ENCODE measurements at places on chromosomes 6 and 20.

DNA sequence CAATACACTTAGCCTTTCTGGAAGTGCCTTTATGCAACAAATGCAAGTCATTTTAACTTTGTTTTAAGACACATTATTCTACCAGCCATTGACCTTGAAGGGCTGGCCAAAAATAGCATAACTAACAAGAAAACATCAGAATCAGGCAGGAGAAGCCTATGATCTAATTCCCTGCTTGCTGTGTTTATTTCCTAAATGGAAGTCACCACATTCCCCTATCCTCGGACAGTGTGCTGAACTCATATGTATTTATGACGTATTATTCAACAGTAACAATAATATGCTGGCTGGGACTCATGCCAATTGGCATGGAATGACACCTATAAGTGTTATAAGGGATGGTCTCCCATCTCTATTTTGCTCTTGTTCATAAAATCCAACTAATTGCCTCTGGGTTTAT is 140.7 kb downstream of the MAP3K7 start:
- peak; percentile 50 for DNase-seq

DNA sequence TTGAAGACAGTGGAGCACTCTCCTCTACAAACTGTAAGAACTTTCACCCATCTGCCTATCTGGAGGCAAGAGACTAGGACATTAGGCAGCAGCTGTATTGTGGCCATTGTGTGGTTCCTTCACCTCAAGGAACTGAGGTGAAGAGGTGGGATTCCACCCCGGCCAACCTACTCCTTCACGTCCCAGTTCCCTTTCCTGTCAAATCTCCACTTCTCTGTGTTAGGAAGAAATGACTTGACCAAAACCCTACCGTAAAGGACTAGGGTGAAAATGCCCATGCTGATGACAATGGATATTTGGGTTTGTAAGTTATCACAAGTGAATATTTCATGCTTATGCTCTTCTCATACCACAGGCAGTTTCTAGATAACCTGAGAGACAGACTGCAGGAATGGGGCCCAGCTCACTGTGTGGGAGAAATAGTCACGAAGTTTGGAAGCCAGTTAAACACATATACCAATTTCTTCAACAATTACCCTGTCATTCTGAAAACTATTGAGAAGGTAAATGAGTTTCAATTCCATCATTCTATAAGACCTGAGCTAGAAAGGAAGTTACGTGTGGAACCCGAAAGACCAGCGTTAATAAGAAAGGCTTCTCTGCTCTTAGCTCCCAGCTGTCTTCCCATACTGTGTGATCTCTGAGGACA is 86.6 kb downstream of the ECT2L start:
- DNase-seq, result no peak

DNA sequence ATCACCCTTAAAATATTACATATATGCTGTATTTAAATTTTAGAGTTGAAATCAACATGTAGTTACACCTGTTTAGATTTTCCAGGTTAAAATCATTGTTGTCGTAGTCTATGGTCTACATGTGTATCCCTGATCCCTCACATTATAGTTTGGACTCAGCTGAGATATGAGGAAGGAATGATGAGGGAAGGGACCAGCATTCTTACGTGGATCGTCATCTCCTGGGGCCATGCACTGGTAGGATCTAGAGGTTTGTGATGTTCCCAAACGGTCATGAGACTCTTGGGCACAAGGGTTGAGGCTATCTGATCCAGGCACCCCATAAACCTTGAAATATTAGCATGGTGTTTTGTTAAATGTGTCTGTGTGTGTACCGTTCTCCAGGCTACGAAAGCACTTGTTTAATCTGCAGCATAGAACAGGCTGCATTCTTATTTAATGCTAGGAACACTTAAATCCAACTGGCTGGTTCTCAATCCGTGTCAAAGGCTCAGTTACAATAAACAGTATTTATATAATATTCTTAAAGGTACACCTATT is 55.4 kb downstream of the IPCEF1 start:
- DNase-seq, result no peak

GRCh38 chr6:35370124-35370741 is 27.9 kb downstream of the PPARD start:
- peak; percentile 94 for DNase-seq

DNA sequence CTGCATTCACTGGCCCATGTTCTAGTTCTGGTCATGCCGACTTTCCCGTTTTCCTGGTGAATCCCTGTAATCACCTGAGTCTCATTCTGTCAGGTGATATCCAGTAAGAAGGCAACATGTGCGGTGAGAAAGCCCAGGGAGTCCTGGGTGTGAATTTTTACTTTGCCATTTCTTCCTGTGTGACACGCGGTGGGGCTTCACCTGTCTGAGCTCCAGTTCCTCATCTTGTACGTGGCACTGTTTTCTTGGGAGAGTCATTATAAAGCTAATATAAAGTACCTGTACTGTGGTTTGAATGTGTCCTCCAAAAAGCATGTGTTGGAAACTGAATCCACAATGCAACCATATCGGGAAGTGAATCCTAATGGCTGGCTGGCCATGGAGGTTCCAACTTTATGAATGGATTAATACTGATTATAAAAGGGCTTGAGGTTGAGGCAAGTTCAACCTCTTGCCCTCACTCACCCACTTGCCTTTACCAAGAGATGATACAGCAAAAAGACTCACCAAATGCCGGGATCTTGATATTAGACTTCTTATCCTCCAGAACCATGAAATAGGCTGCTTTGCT is 5.1 kb downstream of the HLA-E start:
- no peak for DNase-seq

GRCh38 chr6:16432075-16433032 is 194.0 kb downstream of the GMPR start:
- DNase-seq, result peak; percentile 12

DNA sequence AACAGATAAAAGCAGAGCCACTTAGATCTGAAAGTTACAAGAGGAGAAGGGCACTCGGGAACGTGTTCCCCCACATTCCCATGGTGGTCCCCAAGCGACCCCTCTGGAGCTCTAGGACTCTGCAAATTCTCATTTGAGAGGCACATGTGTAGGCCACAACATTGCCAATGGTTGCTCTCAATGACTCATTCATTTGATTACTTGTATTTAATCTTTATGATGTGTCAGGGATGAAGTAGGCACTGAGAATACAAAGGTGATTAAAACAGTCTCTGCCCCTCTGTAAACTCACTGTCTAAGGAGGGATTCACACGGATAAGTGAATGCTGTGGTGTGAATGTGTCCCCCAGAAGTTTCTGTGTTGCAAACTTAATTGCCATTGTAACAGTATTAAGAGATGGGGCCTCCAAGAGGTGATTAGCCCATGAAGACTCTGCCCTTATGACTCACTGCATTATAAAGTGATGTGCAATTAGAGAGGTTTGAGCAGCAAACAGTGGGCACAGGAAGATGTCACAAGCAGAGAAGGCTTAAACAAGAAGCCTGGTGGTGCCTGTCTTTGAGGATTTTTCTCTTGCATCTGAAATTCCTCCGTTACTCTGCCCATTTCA is 34.0 kb upstream of the TRAM2 start:
- DNase-seq, result no peak

DNA sequence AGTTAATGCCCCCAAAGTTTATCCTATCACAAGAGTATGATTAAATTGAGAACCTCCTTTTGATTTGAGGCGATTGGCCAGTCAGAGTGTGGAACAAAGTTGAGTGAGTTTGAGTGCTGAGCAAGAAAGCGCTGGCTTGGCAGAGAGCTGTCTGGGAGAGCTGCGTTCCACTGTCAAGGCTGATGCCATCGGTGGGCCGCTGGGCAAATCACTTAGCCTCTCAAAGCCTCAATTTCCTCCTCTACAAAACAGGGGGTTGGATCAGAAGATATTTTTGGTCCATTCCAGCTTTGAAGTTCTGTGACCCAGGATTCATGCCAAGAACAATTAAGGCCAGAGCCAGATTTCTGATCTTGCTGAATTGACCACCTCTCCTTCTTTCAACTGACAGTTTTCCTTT is 60.2 kb downstream of the TMEM242 start:
- peak; percentile 21 for DNase-seq

- DNase-seq, result no peak
Measured at GRCh38 chr6:897528-898207, 204.7 kb upstream of the EXOC2 start.

DNA sequence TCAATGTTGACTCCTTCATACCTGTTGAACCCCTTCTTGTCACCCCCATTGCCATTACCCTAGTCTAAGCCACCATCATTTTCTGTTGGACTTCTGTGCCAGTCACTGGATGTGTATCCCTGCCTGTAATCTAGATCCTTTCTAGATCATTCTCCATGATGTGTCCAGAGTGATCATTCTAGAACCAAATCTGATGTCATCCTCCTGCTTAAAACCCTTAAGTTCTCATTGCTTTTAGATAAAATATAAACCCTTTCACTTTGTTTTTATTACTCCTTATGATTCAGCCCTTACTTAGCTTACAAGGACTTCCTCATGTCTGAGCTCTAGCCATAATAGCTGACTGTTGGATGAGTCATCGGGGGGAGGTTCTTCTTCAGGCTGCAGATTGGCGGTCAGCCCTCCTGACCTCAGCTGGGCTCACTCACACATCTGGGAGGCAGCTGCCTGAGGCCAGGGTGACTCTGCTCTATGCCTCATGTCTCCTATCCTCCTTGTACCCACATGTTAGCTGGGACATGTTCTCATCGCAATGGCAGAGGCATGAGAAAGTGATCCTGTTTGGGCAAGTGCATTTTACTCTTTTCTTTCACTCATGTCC is 287.6 kb downstream of the ESR1 start:
- peak; percentile 6 for DNase-seq

GRCh38 chr6:106743612-106744011 is 114.2 kb downstream of the QRSL1 start:
- no peak for DNase-seq

DNA sequence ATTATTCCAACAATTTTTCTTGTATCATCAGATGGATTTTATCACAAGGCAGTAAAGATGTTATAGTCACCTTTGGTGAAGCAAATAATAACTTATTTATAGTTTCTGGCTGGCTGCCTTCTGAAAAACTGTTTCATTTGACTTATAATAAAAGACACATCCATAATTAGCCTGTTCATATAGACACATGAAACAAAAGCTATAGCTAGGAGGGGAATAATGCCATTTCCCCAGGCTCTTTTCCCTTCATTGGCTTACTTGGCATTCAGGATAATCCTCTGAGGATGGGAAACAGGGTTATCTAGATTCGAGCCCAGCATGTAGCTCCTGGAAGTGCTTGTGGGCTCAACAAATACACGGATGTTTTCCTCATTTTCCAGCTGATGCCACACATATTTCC is 17.5 kb downstream of the MMP24 start:
- DNase-seq, result no peak

GRCh38 chr6:89239338-89239737 is 22.2 kb upstream of the GABRR1 start:
- no peak for DNase-seq

DNA sequence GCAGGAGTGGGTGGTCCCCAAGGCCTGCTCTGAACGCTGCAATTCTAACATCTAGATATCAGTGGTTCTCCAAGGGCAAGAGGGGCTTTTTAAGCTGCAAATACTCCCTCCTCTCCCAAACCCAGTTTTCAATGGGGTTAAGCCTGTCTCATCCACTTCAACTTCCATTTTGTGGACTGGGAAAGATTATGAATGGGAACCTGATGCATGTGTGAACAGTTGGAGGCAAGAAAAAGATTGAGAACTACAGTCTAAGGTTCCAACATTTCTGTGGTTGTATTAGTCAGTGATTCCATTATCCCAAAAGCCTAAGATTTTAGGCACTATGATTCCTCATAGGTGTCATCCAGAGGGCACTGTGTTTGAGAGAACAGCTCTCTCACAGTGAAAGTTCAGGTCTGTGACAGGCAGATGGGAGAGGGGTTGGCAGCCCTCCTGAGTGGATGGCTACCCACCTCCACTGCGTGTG is 53.7 kb downstream of the HNF4A start:
- DNase-seq, result no peak

GRCh38 chr6:24430086-24430485 is 27.4 kb downstream of the MRS2 start:
- DNase-seq, result no peak

GRCh38 chr20:45341939-45342854 is 6.0 kb downstream of the SDC4 start:
- DNase-seq, result peak; percentile 72

DNA sequence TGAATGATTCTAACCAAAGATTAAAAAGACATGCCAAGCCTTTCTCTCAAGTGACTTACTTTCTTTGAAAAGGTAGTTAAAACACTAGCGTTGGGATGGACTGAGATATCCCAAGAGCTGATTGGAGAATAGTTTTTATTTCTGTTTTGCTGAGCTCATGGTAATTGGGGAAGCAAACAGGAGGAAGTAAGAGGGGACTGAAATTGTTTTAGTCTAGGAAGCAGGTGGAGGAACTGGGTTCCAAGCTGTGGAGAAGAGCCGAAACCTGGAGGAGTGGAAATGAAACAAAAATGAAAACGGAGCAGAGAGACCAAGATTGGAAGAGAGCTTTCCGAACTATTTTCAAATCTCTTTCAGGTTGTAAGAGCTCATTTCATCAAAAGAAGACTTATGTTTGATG is 59.9 kb upstream of the TENT5A start:
- DNase-seq, result no peak

- no peak for DNase-seq
Measured at GRCh38 chr6:162343936-162344645, 383.5 kb downstream of the PRKN start.

GRCh38 chr6:112780498-112781096 is 433.5 kb downstream of the RFPL4B start:
- peak; percentile 82 for DNase-seq

DNA sequence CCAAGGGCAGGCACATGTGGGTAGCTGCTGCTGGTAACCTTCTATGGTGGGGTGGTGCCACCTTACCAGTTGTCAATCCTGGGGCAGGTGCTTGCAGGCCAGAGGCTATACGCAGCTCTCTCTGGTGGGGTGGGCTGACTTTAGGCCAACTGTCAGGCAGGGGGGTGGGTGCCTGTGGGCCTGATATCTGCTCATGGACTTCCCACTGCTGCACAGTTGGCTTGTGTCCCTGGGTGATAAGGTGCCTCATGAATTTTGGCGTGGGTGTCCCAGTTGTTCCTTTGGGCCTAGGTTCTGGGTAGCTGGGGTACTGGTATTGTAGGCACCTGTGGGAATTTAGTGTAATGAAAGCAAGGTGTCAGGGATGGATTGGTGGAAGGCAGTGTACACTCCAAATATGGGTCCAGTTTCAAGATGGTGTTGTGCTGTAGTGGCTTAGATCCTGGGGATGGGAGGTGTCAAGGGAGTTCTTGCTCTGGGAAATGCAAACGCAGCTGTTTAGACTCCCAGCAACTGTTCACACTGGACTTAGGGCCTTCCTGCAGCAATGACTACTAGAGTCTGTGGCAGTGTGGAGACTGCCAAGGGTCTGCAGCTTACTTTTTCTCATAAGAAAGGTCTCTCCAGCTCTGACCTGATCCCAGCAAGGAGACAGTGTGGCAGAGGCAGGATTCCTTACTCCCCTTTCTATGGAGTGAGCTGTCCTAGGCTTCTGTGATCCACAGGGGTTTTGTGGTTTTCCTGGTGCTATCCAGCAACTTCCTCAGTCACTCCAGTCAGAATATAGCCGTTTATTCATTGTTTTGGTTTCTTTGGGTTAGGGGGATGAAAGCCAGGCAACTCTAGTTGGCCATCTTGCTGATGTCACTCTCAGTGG is 128.2 kb downstream of the CRYBG1 start:
- DNase-seq, result no peak

GRCh38 chr6:20846602-20847028 is 312.4 kb downstream of the CDKAL1 start:
- no peak for DNase-seq

GRCh38 chr6:130980310-130981032 is 82.6 kb downstream of the EPB41L2 start:
- DNase-seq, result no peak

- DNase-seq, result no peak
Measured at GRCh38 chr6:147053311-147053921, 150.8 kb upstream of the STXBP5 start.

- DNase-seq, result no peak
Measured at GRCh38 chr6:89134723-89135122, 11.1 kb upstream of the PM20D2 start.
